ENCODE measurements at places on chromosomes 6 and 20.

GRCh38 chr6:87921034-87921433 is 126.6 kb upstream of the SPACA1 start:
- no peak for DNase-seq

GRCh38 chr6:168837254-168838036 is 396.5 kb downstream of the SMOC2 start:
- no peak for DNase-seq

- no peak for DNase-seq
Measured at GRCh38 chr20:62548471-62548870, 72.7 kb upstream of the GATA5 start.

DNA sequence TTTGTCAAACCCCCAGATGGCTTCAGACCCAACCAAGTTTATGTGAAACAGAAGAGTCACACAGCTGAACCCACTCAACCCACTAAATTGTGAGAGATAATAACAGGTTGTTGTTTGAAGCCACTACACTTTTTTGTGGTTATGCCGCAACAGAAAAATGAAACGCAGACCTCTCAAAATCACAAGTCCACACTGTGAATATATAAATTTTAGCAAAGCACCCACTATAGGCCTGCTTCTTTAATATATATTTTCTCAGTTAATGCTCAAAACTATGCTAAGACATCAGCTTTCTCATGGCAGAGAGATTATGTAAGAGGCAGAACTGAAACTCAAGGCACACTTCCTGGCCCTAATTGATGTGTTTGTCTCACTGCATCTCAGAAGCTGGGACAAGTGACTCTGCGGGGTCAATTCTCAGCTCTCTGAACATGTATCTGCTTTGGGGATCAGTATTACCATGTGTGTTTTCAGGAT is 27.7 kb downstream of the MAP3K5 start:
- DNase-seq = no peak

- no peak for DNase-seq
Measured at GRCh38 chr6:13425270-13425873, 62.0 kb downstream of the GFOD1 start.

DNA sequence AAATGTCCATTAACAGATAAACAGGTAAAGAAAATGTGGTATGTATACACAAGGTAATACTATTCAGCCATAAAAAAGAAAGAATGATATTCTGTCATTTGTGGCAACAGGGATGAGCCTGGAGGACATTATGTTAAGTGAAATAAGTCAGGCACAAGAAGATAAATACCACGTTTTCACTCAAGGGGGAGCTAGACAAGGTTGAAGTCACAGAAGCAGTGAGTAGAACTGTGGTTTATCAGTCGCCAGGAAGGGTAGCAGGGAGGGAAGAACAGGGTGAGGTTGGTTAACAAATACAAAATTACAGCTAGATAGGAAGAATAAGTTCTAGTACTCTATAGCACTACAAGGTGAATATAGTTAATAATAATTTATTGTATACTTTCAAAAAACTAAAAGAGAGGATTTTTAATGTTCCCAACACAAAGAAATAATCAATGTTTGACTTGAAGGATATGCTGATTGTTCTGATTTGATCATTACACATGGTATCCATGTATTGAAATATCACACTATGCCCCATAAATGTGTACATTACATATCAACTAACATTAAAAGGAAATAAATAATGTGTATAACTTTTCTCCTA is 21.1 kb downstream of the RTN4IP1 start:
- DNase-seq = no peak

DNA sequence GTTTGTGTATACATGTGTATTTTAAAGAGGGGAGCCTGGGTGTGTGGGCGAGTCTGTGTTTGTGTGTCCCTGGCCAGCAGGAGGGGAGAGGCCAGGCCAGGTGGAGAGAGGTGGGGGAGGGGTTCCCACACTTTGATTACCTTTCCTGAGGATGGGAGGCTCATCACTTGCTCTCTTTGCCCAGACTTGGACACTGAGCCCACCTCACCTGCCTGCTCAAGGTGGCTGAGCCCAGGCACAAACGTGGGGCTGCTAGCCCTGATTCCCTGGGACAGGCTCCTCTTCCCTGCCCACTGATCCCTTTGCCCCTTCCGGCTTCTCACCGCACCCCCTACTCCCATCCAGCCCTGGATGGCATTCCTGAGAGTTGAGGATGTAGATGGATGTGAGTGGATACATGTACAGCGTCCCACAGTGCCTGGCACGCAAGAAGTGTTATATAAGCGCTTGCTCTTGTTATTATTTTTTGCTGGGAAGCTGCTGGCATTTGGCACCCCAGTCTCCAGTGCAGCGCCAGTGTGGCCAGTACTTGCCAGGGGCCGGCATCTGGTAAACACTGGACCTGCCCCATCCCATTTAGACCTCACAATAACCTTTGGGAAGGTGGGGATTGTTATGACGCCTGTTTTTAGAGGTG is 2.7 kb downstream of the CEBPB start:
- no peak for DNase-seq

- no peak for DNase-seq
Measured at GRCh38 chr6:43375693-43376092, 6.2 kb upstream of the ZNF318 start.

- no peak for DNase-seq
Measured at GRCh38 chr20:33681728-33682353, 4.3 kb downstream of the E2F1 start.

DNA sequence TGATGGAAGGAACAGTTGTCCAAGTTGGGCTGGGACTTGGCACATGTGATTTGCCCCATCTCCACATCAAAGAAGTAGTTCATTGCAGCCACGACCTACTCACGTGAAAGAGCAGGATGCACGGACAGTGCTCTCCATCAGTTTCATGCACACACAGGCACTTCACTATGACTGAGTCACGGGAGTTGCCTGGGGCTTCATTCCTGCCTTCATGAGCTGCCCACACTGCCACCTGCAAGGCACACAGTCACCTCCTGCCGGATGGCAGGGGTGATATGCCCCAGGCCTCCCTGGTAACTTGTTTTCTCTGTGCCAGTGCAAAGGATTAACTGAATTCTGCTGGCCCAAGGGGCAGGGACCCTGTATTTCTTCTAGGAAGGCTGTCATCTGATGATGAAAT is 22.8 kb downstream of the CST5 start:
- DNase-seq = no peak

GRCh38 chr6:118509009-118509617 is 39.0 kb upstream of the PLN start:
- DNase-seq = no peak

DNA sequence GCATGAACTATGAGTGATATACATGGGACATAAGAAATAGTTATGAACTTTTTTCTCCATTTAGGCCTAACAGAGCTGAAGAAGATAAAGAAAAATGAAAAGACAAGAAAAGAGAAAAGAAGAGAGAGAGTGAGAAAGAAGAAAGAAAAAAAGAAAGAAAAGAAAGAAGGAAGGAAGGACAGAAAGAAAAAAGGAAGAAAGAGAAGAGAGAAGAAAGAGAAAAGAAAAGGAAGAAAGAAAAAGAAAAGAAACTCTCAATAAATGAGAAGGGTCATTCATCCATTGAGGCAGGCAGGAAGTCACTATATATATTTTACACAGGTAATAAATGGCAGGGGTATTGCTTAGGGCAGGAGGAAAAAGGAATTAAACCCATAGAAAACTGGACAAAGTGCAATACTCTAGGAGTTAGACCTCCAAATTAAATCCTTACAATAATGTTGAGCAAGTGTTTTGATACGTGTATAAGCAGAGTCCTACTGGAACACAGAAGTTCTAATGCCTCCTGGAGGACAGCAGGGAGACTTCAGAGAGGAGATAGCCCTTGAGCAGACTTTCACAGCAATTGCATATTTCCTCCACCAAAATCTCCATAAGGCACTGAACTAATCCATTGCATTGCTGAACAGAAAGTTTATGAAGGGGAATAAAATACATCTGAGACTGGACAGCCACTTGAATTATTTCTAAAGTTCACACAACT is 86.4 kb upstream of the TENT5A start:
- DNase-seq = no peak

DNA sequence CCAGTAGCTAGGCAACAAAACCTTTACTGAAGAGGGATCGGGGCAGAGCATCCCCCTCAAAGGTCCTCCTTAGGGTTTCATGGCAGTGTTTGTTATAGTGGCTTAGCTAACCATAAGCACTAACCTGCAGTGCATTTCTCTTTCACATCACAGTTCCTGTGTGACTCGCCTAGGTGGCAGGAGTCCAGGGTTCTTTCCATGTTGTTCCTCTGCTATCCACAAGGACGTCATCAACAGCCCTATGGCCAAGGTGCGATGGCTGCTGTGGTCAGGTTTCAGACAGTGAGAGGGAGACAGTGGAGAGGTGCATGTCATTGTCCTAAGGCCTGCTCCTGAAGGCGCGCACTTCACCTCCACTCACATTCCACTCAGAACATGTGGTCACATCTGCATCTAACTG is 38.8 kb upstream of the FOXA2 start:
- DNase-seq = no peak

DNA sequence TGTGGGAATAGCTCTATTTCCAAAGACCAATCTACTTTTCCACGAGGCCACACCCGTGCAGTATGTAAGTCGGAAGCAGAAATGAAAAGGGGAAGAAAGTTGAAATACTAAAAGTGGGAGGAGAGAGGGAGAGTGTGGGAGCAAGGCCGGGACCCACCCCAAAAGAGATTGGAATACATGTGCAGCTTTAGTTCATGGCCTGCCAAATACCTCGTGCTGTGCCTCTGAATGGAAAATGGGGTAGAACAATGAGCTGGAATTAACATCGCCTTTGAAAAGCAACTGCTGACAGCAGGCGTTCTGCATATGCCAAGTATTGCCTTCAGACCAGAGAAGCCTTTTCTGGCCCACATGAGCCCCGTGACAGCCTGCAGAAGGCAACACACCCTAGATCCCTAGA is 155.6 kb downstream of the CD83 start:
- no peak for DNase-seq

GRCh38 chr6:42618105-42618504 is 54.3 kb downstream of the UBR2 start:
- DNase-seq = no peak

DNA sequence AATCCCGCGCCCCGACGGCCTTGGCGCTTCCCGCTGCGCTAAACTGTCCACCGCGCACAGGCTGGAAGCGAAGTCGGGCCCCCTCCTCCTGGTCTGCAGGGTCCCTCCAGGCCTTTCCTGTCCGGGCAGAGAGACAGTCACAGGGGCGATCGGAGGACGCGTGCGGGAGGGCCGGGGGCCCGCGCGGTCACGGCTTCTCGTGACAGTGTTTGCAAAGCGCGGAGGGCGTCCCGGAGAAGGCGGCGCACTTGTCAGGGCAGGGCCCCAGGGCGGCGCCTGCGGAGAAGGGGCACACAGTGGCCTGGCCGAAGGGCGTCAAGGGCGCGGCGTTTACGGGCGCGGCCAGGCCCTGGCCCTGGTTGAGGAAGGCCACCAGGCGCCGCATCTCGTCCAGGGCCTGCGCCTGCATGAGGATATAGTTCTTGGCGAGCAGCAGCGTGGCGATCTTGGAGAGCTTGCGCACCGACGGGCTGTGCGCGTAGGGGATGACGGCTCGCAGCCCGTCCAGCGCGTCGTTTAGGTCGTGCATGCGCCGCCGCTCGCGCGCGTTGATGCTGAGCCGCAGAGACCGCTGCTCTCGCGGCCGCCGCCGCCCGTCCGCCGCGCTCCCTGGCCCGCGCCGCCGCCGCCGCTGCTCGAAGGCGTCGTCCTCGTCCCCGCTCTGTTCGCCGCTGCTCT is 763 bp downstream of the BHLHE23 start:
- DNase-seq = no peak

- DNase-seq = no peak
Measured at GRCh38 chr6:134103006-134103405, 50.6 kb upstream of the SLC2A12 start.

DNA sequence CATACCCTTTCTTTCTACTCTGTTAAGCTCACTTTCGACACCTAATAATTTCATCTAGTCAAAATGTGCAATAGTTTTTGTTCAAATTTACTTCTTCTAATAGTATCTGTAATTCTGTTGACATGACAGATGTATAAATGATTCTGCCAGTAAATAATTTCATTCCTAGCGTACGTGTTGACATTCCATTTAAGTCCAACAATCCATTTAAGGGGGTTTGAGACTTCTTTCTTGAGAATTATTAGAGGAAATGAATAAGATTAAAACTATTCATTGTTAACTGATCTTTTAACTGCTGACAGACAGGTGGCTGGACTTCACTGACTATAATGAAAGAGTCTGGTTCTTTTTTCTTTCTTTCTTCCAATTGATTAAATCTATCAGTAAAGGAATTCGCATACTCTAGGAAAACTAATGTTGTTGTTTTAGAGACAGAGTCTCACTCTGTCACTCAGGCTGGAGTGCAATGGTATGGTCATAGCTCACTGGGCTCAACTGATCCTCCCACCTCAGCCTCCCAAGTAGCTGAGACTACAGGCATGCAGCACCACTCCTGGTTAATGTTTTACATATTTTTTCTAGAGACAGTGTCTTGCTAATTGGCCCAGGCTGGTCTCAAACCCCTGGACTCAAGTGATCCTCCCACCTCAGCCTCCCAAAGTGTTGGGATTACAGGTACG is 55.9 kb downstream of the MAP3K5 start:
- DNase-seq = no peak

DNA sequence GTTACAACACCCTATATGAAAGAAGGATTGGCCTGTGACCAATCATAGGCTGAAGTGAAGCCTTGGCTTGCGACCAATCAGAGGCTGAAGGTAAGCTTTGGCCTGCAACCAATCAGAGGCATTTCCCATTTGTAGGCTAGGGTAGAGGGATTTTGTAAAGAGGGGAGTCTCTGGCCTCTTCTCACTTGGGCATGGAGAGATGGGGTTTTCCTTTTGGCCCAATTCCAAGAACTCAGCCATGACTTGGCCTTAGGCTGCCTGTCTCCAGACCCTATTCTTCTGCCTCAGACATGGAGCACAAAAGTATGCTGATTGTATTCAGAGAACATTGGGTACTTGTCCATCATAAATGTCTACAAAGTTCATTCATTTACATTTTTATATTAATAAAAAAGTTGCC is 308.3 kb downstream of the UTRN start:
- DNase-seq = no peak

DNA sequence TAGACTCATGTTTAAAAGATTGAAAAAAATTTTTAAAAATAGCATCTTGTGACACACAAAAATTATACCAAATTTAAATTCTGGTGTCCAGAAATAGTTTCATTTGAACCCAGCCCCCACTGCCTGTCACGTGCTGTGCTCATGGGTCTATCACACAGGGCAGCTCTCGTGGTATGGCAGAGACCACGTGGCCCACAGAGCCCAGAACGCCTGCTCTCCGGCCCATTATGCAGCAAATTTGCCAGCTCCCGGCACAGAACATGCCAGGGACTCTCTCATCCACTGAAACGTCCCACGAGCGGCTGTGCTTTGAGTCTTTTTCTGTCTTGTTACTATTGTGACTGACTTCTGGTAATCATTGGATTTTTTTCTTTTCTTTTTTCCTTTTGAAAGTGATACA is 224.3 kb downstream of the TTLL2 start:
- no peak for DNase-seq

DNA sequence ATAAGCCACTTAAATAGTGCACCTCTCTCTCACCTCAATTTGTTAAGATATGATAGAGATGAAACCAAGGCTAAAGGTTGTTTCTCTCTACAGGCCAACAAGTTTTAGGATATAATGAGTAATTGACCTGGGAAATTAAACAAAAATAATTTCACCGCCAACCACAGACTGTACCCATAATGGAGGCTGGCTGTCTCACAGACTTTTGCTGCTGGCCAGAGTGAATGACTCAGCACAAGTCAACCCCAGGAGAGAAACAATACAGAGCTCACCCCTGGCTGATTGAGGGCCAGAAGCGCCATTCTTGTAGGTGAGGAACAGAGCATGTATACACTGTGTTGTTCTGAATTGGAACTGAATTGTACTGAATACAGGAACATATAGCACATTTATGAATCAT is 99.9 kb downstream of the CAP2 start:
- no peak for DNase-seq

- DNase-seq = no peak
Measured at GRCh38 chr6:37640786-37641395, 56.8 kb downstream of the MDGA1 start.
